ENCODE measurements at places on chromosomes 11 and 22.

DNA sequence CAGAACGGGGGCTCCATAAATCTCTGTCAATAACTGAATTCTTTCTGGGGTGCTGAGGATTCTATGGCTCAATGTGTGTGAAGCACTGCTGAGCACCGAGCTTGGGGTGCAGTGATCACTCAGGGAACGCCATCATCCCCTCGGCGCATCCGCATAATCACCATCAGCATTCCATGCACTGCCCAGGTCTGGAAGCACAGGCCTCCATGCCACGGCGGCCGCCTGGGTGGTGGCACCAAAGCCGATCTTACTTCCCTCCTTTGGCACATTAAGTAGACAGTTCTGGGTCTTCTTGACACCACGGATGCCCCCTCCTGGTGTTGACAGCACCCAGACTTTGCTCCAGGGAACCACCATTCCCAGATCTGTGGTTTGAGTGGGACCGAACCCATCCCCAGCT lies 15.6 kb downstream of the LTO1 start:
- no peak for DNase-seq

DNA sequence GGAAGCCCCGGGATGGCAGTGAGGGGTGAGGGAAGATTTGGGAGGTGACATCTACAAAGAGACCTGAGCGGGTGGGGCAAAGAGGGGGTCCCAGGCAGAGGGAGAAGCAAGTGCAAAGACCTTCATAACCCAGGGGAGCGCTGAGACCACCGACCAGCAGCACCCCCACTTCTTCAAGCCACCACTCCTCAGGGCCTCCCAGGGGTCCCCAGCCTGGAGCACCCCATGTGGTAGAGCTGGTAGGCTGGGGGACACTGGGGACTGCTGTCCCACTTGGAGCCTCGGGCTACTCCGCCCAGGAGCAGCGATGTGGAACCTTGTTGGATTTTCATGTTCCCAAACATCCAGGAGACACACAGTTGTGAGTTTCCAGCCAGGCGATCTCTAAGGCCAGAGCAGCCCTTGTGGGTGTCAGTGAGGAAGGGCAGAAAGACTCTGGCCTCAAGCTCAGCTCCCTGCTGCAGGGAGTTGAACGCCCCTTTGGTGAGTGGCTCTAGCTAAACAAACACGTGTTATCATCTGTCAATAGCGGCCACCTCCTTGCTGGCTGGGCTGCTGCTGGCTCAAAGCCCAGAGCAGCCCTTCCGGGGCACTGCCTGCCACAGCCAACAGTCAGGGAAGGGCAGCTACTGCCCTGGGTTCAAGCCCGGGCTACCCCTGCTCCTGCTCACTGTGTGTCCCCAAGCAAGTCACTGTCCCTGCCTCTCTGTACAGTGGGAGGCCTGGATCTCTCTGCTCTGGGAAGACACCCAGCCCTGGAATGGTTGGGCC lies 25.7 kb upstream of the CHKA start:
- peak; percentile 17 for DNase-seq

DNA sequence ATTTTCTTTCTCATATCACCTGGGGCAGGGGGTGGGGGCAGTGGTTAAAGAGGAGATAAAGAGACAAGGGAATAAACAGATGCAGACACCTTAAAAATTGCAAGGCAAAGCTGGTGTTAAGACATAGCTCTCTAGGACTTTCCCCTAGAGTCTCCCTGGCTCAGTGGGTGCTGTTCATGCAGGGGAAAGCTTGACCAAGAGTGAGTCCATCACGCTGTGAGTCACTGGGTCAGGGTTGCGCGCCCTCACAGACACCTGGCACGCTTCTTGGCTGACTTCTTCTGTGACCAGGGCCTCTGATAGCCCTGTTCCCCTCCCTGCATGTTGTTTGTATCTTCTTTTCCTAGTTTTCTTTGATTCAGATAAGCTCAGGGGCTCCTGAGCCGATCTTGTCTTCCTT lies 31.9 kb downstream of the COMMD9 start:
- no peak for DNase-seq

- peak; percentile 82 for DNase-seq
These were observed 910.4 kb downstream of the METTL15 start for GRCh38 chr11:29018631-29019030.

GRCh38 chr11:2468363-2469235 lies 23.8 kb downstream of the KCNQ1 start:
- no peak for DNase-seq

DNA sequence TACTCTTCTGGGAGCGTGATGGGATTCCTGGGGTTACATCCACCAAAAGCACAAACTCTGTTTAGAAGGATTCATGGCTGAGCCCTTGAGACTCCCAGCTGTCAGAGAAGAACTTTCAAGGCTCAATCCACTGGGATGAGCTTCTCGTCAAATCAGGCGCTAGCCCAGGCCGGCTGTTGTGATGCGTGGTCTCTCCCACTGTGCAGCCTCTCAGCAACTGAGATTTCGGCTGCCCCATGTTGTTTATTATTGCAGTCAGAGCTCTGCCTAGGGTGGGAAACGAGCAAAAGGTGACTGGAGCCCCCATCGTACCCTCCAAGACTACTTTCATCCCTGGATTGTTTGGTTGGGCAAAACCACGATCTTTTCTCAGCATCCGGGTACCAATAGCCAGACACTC lies 251.6 kb downstream of the ETS1 start:
- no peak for DNase-seq

DNA sequence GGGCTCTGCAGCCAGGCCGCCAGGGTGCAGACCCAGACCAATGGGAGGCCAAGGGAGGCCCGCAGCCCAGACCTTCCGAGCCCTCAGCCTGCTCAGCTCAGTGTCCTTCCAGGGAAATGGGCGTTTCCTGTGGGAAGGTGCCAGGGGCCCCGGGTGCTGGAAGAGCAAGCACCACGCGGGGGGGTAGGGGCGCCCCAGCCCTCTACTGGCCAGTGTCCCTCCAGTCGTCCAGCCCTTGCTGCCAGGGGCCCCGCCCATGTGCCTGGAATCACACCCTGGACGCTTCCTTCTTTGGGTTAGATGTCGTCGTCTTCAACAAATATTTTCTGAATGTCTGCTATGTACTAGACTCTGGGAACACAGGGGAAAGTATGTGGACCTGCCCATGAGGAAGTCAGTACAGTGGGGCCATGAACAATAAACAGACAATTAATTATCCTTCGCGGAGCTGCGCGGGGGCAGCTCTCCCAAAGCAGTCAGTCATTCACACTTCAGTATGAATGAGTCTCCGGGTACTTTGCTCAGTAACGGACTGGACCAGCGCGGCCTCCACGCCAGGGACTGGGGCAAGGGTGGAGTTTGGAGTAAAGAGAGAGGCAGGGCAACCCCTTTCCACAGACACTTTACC lies 60.2 kb downstream of the CDKN1C start:
- peak; percentile 97 for DNase-seq

GRCh38 chr11:7530013-7530640 lies 16.3 kb downstream of the PPFIBP2 start:
- no peak for DNase-seq

DNA sequence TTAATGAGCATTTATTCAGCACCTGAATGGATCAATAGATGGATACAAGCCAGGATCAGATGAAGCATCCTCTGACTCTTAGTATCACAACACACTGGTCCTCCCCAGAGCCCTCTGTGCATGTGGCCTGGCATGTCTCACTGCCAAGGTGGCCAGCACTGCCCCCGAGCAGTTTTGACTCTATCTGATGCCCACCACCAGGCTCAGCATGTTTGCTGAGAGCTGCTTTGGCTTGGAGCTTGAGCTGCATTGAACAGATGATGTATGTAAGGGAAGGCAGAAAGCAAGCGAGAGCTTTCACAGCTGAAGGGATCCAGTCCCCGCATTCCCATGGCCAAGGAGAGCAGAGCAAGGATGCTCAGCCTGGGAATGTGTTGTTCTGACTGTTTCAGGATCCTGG lies 320.3 kb downstream of the BUD13 start:
- DNase-seq: no peak

- DNase-seq: no peak
These were observed at the start of gene A4GALT for GRCh38 chr22:42720263-42721044. Gene A4GALT, minus strand, starts transcription at chr22:42720870. Its CDS starts 26,919 bp downstream, at chr22:42693951.

DNA sequence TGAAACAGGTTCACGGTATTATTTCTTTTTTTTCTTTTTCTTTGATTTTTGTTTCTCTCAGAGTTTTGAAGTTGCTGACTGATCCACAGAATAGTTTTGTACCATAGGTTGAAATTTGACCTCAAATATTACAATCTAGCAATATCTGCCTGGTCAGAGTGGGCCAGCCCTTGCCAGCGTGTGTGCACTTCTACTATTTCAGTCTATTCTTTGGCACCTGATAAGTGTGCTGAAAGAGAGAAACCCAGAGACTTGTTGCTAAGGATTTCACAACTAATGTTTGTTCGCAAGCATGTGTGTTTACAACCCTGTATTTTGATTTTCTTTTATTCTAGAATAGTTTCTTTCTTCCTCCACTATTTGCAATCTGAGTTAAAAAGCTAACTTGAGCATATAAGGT lies 1125.2 kb upstream of the CNTN5 start:
- DNase-seq: no peak

DNA sequence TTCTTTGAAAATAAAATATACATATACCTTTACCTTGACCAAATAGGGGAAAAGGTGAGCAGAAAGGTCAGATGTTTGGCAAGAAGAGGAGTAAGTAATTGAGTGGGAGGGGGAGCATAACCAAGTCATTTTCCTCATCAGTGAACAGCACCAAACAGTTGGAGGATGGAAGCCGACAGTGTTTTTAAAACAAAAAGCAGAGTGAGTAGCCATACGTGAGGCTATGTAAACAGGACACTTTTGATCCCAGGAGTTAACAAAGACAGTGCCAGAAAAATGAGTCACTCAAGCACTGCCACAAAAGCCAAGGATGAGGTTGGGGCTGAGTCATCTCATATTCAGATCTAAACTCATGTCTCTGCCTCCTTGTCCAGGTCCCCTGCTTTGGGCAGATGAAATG lies 734.7 kb downstream of the KCNA4 start:
- peak; percentile 88 for DNase-seq

Measured in AG10803 (cell line).